ENCODE measurements at places on chromosomes 4 and X. TPM values are rescaled to one million over a fixed set of nuclear protein-coding genes. Genes with fewer than 3 reads are reported as not detected.
A peak's percentile ranks its signal among the peaks of the same experiment; 100 is the strongest.

GRIA3 gene
- 0.90 TPM for total RNA-seq

- no peak overlapping the region for H3K4me3 ChIP-seq
- H3K4me1 ChIP-seq, result peaks cover 2% of the 10 kb centered on the region
Measured at GRCh38 chrX:67780694-67781109, 236.9 kb downstream of the AR start.

- no peaks in the 10 kb centered on the region for H3K36me3 ChIP-seq
- no peak overlapping the region for H3K27ac ChIP-seq
- H3K27me3 ChIP-seq, result no peaks in the 10 kb centered on the region
- H3K4me1 ChIP-seq, result peaks cover 8% of the 10 kb centered on the region
- no peak overlapping the region for H3K4me3 ChIP-seq
Measured at GRCh38 chr4:40763228-40763716, 13.5 kb downstream of the NSUN7 start.

DNA sequence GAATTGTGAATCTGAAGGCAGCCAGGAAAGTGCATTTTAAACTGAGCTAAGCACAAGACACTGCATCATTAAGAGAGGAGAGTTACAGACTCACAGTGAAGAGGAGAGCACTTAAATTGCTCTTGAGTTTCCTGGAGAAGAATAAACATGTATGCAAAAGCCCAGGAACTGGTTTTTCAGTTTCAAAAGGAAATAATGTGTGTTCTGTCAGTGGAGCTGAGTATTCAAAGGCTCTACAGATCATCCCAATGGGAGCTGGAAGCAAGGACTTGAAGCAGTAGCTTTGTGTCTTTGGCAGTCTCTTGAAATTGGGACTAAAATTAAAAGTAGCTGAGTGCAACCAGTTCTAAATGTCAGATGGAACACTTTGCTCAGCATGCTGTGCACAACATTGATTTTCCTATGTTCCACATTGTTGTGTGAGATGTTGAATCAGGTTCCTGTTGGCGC lies 147.5 kb upstream of the ANK2 start:
- no peak for DNase-seq
- no peaks in the 10 kb centered on the region for H3K4me1 ChIP-seq
- no peak overlapping the region for H3K4me3 ChIP-seq
- H3K27me3 ChIP-seq, result peaks cover 42% of the 10 kb centered on the region
- H3K36me3 ChIP-seq, result no peaks in the 10 kb centered on the region

- no peak overlapping the region for H3K4me3 ChIP-seq
- H3K36me3 ChIP-seq, result no peaks in the 10 kb centered on the region
- no peak for DNase-seq
- H3K4me1 ChIP-seq, result no peaks in the 10 kb centered on the region
- H3K27me3 ChIP-seq, result no peaks in the 10 kb centered on the region
- H3K27ac ChIP-seq, result no peak overlapping the region
Measured at GRCh38 chr4:167475951-167476350, 241.7 kb upstream of the SPOCK3 start.

DNA sequence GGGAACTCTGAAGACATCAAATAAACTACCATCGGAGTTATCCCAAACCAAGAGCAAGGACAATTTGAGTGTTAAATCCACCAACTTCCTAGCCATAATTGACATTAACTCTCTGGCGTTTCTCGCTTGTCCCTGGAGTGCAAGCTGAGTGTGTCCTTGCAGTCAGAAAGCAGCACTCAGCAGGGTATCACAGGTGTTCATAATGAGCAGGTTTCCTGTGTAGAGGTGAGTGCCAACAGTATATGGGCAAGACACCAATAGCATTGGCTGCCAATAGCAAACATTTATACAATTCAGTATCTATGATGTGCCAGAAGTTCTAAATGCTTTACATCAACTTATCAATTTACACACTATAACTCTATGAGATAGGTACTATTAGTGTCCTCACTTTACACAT lies 11.2 kb downstream of the BLTP1 start:
- DNase-seq, result no peak
- H3K27ac ChIP-seq, result no peak overlapping the region
- H3K36me3 ChIP-seq, result peaks cover 5% of the 10 kb centered on the region
- no peak overlapping the region for H3K4me3 ChIP-seq
- peaks cover 29% of the 10 kb centered on the region for H3K4me1 ChIP-seq

GRCh38 chr4:113513382-113513781 lies 248.2 kb downstream of the CAMK2D start:
- H3K36me3 ChIP-seq, result peaks cover 2% of the 10 kb centered on the region
- no peaks in the 10 kb centered on the region for H3K27me3 ChIP-seq
- H3K4me1 ChIP-seq, result no peaks in the 10 kb centered on the region
- no peak for DNase-seq

DNA sequence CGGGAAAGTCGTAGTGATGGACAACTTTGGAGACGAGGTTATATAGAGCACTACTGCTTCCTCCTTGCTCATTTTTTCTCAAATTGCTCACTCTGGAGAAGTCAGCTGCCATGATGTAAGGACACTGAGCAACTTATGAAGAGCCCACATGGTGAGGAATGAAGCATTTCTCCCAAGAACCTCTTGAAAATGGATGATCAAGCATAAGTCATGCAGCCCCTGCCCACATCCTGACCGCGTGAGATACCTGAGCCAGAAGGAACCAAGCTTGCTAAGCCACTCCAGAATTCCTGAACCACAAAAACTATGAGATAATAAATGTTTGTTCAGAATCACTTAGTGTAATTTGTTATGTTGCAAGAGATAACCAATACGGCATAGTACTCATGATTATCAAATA lies 42.8 kb downstream of the PDE5A start:
- H3K27ac ChIP-seq, result no peak overlapping the region
- H3K4me1 ChIP-seq, result no peaks in the 10 kb centered on the region
- no peak for DNase-seq
- no peak overlapping the region for H3K4me3 ChIP-seq
- peaks cover 3% of the 10 kb centered on the region for H3K36me3 ChIP-seq
- peaks cover 17% of the 10 kb centered on the region for H3K27me3 ChIP-seq

DNA sequence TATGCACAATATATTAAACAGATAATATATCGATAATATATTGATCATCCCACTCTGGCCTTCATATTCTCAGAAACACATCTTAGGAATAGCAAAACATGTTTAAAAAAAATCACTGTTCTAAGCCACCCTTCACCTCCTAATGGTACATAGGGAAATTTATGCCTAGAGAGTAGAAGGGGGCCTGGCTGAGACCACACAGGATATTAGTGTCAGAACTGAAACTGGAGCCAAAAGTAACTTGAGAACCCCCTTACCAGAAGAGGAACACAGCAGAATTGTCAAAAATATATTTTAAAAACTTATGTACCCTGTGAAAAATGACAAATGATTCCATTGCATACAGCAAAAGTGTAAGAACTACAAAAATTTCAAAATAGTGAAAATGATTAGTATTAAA lies 173.1 kb downstream of the VSIG4 start:
- H3K27ac ChIP-seq, result peak overlapping the region; percentile 57
- DNase-seq, result no peak
- H3K36me3 ChIP-seq, result no peaks in the 10 kb centered on the region
- no peaks in the 10 kb centered on the region for H3K27me3 ChIP-seq
- H3K4me3 ChIP-seq, result no peak overlapping the region

NHS gene
- not detected for total RNA-seq

DNA sequence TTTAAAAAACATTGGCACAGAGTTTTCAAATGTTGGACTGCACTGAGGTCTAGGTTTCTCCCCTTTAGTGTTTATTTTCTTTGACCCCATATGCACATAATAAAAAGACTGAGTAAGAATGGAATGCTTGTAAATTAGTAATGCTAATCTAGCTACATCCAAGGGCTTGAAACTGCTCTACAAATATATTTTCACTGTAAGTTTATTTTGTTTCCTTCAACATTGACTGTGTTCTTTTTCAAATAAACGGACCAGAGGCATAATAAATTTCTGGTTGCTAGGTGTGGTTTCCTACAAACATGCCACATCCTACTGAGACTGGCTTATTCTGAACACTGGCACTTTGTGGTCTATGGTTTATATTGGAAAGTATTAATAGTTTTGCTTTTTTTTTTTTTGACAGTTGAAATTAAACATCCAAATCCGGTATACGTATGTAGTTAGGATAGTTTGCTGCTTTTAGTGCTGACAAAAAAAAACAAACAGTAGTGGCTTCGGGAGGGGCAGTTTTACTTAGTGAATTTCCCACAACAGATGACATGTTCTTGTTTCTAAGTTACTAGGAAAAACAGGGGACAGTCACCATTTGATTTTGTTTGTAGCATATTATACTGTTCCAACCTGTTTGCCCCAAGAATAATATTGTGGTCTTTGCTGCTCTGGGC lies 13.2 kb downstream of the CA5B start:
- H3K4me1 ChIP-seq, result peaks cover 35% of the 10 kb centered on the region
- H3K27me3 ChIP-seq, result no peaks in the 10 kb centered on the region
- H3K27ac ChIP-seq, result peak overlapping the region; percentile 96
- H3K4me3 ChIP-seq, result peak overlapping the region; percentile 77
- no peak for DNase-seq

CENPVL2 gene
- not detected for total RNA-seq

SLC38A5 gene
- 25.2 TPM for total RNA-seq

DNA sequence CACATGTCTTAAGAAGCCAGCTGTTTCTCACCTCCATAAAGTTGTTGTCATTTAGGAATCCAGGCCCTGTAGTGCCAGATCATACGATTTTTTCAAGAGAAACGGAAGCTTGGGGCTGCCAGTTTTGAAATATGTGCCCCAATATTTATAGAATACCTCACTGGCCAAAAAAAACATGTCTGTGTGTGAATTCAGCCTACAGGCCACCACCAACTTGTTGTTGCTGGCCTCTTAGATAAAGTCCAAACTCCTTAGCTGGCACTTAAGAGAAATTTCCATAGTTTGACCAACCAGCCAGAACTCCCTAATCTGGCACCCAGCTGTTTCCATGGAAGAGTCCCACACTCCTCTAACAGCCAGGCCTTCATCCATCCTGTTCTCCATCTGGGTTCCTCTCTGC lies 74.1 kb downstream of the WDR19 start:
- no peak overlapping the region for H3K4me3 ChIP-seq
- no peak for DNase-seq
- peaks cover 2% of the 10 kb centered on the region for H3K4me1 ChIP-seq
- no peaks in the 10 kb centered on the region for H3K27me3 ChIP-seq
- H3K36me3 ChIP-seq, result peaks cover 2% of the 10 kb centered on the region

GRCh38 chrX:119003462-119003861 lies 29.0 kb downstream of the LONRF3 start:
- H3K4me3 ChIP-seq, result no peak overlapping the region
- DNase-seq, result no peak
- H3K27ac ChIP-seq, result no peak overlapping the region
- peaks cover 13% of the 10 kb centered on the region for H3K4me1 ChIP-seq
- no peaks in the 10 kb centered on the region for H3K27me3 ChIP-seq

DNA sequence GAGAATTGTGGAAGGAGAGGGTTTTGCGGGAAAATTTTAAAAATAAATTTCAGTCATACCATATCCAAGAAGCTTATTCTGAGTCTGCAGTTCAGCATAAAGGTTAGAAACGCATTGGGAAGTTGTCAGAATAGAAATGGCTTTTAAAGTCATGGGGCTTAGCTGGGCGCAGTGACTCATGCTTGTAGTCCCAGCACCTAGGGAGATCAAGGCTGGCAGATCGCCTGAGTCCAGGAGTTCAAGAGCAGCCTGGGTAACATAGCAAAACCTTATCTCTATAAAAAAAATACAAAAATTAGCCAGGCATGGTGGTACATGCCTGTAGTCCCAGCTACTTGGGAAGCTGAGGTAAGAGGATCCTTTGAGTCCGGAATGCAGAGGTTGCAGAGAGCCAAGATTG lies 3.9 kb upstream of the PLA2G12A start:
- DNase-seq, result no peak
- no peak overlapping the region for H3K27ac ChIP-seq
- peaks cover 11% of the 10 kb centered on the region for H3K27me3 ChIP-seq
- H3K4me1 ChIP-seq, result peaks cover 12% of the 10 kb centered on the region
- H3K36me3 ChIP-seq, result peaks cover 4% of the 10 kb centered on the region

KLHL13 gene
- 0.96 TPM for total RNA-seq

DNA sequence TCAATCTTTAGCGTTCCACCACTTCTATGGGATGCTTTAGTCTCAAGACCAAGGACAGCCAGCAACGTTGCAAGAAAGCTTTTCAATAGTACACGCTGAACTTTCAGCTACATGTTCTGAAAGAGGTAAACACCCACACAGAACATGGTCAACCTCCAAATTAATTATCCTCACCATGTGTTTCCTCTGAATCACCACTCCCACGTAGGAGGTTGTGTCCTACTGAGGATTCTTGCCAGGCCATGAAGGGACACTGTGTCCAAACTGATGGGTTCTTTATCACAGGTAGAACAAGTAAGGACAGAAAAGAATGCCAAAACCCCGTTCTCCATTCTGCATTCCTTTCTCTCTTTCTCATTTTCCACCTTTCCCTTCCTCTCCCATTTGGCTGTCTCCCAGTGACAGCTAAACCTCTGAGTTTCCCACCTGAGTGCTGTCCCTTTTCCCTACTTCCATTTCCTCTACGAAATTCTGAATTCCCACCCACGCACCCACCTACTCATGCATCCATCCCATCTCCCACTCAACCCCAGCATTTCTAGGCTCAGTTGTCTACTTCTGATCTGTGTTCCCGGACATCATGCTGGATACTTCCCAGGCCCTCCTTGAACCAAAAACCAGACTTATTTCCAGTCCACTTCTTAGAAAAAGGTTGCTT lies 29.0 kb upstream of the GPM6B start:
- H3K4me3 ChIP-seq, result no peak overlapping the region
- H3K27me3 ChIP-seq, result no peaks in the 10 kb centered on the region
- H3K36me3 ChIP-seq, result no peaks in the 10 kb centered on the region
- H3K27ac ChIP-seq, result no peak overlapping the region

DNA sequence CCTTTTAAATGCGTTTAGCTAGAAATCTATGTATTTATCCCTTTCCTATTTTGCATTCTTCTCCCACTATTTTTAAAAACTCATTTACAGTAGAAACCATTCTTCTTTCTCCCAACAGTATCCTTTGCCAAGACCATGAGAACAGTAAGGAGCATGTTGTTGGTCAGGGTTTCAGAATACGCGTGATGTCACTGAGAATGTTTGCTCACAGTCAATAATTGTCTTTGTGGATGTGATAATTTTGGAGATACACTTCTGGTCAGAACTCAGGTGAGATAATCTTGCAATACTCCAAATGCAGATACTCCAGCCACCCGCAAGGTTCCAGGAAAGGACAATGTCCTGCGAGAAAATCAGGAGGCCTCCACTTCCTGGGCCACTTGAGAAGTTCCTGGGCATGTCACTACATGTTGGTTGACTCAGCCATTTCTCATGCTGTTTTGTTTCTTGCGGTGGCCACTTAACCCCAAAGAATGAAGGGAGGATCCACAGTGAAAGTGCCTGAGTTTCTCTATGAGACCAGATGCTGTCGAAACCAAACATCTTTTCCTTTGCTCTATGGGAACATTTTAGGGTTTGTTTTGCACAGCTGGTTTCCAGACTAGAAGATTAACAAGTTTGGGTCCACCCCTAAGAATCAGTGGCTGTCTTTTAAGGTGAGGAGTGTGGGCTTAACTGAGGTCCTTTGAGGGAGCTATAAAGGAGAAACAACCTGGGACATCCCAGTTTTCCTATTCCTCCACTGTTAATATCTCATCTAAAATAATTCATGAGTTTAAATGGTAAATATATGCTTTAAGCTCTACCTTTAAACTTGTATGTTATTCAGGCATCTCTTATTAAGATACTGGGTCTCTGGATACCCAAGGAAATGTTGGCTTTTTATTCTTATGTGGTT lies 116.0 kb downstream of the SOWAHB start:
- H3K27ac ChIP-seq, result no peak overlapping the region
- H3K4me1 ChIP-seq, result no peaks in the 10 kb centered on the region
- no peaks in the 10 kb centered on the region for H3K36me3 ChIP-seq
- peaks cover 36% of the 10 kb centered on the region for H3K27me3 ChIP-seq
- H3K4me3 ChIP-seq, result no peak overlapping the region
- no peak for DNase-seq

DCAF12L2 gene
- not detected for total RNA-seq

- no peak overlapping the region for H3K4me3 ChIP-seq
- DNase-seq, result no peak
- H3K36me3 ChIP-seq, result no peaks in the 10 kb centered on the region
- H3K27me3 ChIP-seq, result no peaks in the 10 kb centered on the region
Measured at GRCh38 chr4:39542611-39543012, 15.4 kb upstream of the UGDH start.

Data from T-helper 17 cell (primary cell).